HCT116 (cell line): ENCODE measurements at places on chromosomes 13 and 19.

DNA sequence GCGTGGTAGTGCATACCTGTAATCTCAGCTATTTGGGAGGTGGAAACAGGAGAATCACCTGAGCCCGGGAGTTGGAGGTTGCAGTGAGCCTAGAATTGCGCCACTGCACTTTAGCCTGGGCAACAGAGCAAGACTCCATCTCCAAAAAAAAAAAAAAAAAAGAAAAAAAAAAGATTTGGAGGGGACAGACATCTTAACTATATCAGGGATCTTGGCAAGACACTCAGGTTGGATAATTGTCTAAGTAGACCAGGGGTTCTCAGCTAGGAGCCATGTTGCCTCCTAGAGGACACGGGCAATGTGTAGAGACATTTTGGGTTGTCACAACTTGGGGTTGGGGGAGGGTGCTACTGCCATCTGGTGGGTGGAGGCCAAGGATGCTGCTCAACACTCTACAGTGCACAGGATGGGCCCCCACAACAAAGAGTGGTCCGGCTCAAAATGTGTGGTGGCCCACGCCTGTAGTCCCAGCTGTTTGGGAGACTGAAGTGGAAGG, 1.9 kb upstream of the ZNF580 start:
- H3K27me3 ChIP-seq = no peaks in the 10 kb centered on the region
- H3K4me3 ChIP-seq = peak overlapping the region; percentile 17; the same call in 1 of the 2 replicates
- no peak for DNase-seq

- peak overlapping the region; percentile 78 for H3K4me3 ChIP-seq
- H3K4me1 ChIP-seq = peaks cover 78% of the 10 kb centered on the region
- H3K27me3 ChIP-seq = no peaks in the 10 kb centered on the region
- H3K27ac ChIP-seq = peak overlapping the region; percentile 100
- no peaks in the 10 kb centered on the region for H3K36me3 ChIP-seq
These were observed 5.8 kb upstream of the ONECUT3 start for GRCh38 chr19:1747285-1748114.

DNA sequence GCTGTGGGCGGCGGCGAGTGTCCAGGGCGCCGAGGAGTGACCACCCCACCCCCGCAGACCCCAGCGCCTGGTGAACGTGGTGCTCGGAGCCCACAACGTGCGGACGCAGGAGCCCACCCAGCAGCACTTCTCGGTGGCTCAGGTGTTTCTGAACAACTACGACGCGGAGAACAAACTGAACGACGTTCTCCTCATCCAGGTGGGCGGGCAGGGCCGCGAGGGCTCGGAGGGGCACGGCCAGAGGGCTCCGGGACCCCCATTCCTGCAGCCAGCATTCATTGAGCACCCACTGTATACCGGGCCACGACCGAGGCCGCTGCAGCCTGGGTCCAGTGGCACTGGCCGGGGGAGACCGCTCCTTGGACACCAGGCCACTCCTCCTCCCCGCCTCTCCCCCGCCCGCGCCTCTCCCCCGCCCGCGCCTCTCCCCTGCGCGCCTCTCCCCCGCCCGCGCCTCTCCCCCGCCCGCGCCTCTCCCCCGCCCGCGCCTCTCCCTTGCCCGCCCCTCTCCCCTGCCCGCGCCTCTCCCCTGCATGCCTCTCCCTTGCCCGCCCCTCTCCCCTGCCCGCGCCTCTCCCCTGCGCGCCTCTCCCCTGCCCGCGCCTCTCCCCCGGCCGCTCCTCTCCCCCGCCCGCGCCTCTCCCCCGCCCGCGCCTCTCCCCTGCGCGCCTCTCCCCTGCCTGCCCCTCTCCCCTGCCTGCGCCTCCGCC, 3.2 kb downstream of the PRTN3 start:
- H3K4me1 ChIP-seq = peaks cover 12% of the 10 kb centered on the region; the same call in 1 of the 2 replicates
- peak overlapping the region; percentile 55 for H3K4me3 ChIP-seq
- no peak overlapping the region; the same call in 1 of the 2 replicates for H3K27ac ChIP-seq
- no peak for DNase-seq
- no peaks in the 10 kb centered on the region; the same call in 1 of the 2 replicates for H3K27me3 ChIP-seq

DNA sequence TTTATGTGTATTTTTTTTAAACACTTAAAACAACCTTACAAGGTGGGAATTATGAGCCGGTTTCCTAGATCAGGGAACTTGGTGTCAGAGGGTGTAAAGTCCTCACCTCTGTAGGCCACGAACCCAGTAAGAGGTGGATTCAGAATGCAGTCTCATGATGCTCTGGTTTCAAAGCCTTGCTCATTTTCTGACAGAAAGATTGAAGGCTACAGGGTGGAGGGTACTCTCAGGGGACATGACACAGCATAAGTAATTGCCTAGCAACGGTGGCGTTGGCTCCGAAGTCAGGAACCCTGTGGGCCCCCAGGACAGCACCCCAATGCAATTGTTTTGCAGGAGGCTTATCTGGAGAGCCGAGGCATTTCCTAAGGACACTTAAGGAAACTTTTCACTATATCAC, 794.7 kb downstream of the EFNB2 start:
- H3K4me1 ChIP-seq = no peaks in the 10 kb centered on the region
- no peaks in the 10 kb centered on the region for H3K27me3 ChIP-seq
- DNase-seq = no peak
- no peaks in the 10 kb centered on the region for H3K36me3 ChIP-seq
- no peak overlapping the region for H3K27ac ChIP-seq
- no peak overlapping the region for H3K4me3 ChIP-seq

DNA sequence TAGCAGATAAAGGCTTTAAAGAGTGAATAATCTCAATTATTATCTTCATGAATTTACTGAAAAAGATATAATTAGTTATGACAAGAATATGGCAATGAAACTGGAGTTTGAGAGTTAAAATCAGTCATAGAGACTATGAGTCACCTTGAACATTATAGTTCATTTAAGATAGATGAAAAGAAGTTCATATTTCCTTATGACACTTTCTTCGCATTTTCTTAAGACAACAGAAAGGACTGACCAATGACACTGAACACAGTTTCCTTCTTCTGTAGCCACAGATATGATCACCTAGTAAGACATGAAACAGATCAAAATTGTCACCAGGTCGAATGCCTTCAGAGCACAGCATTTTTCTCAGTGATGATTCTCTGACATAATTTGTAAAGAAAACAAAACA, 202.1 kb downstream of the KLF12 start:
- H3K27me3 ChIP-seq = no peaks in the 10 kb centered on the region
- no peaks in the 10 kb centered on the region for H3K36me3 ChIP-seq

DNA sequence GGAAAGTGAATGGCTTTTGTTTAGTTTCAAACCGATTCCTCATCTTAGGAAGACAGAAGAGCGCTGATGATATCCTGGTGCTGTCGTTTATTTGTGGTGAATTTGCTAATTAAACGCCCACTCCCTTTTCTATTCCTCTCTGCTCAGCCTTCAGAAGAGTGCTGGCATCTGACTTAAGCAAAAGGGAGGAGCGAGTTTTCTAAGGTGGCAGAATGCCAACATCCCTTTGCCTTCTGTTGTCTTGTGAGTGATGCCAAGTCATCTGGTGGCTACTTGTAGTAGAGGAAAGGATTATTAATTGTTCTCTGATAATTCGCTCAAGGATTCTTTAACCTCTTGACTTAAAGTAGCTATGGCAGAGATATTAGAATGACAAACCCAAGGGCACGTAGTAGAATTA, 68.1 kb downstream of the ERCC5 start:
- H3K4me1 ChIP-seq = no peaks in the 10 kb centered on the region
- no peak overlapping the region for H3K4me3 ChIP-seq
- H3K27ac ChIP-seq = no peak overlapping the region
- no peak for DNase-seq
- no peaks in the 10 kb centered on the region for H3K27me3 ChIP-seq

DNA sequence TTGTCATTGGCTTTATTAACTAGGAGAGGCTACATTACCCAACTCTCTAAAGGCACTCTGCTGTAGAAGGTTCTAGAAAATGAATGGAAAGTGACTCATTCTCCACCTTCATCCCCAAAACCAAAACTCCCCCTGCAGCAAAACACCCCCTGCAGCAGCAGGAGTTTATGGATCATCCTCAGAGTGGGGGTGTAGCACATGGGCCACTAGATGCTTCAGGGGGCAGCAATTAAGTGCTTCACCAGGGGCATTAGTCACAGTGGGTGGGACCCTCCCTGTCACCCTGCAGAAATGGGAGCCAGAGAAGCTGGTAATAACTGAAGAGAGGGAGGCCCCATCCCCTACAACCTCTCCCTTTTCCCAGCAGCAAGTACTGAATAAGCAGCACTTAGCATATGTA, 64.5 kb upstream of the MED4 start:
- H3K27me3 ChIP-seq = no peaks in the 10 kb centered on the region
- no peaks in the 10 kb centered on the region for H3K36me3 ChIP-seq
- H3K27ac ChIP-seq = no peak overlapping the region
- H3K4me3 ChIP-seq = no peak overlapping the region
- peaks cover 21% of the 10 kb centered on the region for H3K4me1 ChIP-seq

- H3K27me3 ChIP-seq = no peaks in the 10 kb centered on the region
- no peak for DNase-seq
- H3K4me1 ChIP-seq = no peaks in the 10 kb centered on the region
- H3K36me3 ChIP-seq = no peaks in the 10 kb centered on the region
- no peak overlapping the region for H3K27ac ChIP-seq
These were observed 42.0 kb upstream of the TDRD3 start for GRCh38 chr13:60355056-60355455.

GRCh38 chr13:37100731-37101130, 4.7 kb downstream of the CSNK1A1L start:
- DNase-seq = no peak
- no peak overlapping the region for H3K4me3 ChIP-seq
- H3K36me3 ChIP-seq = no peaks in the 10 kb centered on the region
- H3K4me1 ChIP-seq = no peaks in the 10 kb centered on the region
- no peak overlapping the region for H3K27ac ChIP-seq

DNA sequence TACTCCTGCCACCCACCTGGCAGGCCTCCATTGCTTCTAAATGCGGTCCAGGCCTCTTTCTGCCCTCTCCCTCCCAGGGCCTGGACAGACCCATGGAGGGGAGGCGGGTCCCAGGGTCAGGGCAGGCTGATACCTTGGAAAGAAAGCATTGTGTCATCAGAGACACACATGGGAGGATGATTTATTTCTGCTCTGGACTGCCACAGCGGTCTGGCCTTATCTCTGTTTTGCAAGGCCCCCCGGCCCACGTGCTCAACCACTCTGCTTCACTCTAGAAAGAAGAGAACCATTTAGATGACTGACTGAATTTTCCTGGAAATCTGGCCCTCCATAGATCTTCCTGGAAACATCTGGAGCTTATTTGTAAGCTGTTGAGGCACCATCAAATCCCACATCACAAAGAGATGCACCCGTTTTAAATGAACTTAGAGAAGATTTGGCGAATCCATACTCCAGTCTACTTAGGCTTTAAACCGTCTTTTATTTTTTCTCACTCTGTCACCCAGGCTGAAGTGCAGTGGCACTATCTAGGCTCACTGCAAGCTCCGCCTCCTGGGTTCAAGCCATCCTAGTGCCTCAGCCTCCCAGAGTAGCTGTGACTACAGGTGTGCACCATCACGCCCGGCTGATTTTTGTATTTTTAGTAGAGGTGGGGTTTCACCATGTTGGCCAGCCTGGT, 48.3 kb upstream of the URI1 start:
- H3K4me1 ChIP-seq = no peaks in the 10 kb centered on the region
- no peak overlapping the region for H3K27ac ChIP-seq
- no peaks in the 10 kb centered on the region for H3K27me3 ChIP-seq

- no peak for DNase-seq
- H3K4me1 ChIP-seq = no peaks in the 10 kb centered on the region
- no peaks in the 10 kb centered on the region for H3K36me3 ChIP-seq
- no peaks in the 10 kb centered on the region for H3K27me3 ChIP-seq
These were observed 1623.5 kb downstream of the PCDH9 start for GRCh38 chr13:65606622-65607021.
